ENCODE measurements at places on chromosomes 13 and 19.

DNA sequence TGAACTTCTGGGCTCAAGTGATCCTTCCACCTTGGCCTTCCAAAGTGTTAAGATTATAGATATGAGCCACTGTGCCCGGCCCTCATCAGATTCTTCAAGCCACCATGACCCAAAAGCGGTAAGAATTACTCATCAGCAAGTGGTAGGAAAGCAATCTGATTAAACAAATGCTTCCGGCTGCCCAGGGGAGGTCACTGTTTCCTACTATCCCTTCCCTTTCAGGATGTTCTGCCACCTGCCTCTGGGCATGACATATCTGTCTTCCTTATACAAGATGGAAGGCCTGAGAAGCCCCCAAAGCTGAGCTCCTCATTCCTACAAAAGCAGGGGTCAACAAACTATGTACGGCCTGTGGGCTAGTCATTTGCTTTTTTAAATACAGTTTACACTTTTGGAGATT, 7.0 kb downstream of the ABHD8 start:
- no peak for DNase-seq

GRCh38 chr19:3695986-3696659, 4.1 kb downstream of the PIP5K1C start:
- DNase-seq: no peak

GRCh38 chr13:64938660-64939059, 2291.5 kb downstream of the PCDH9 start:
- DNase-seq: no peak

- no peak for DNase-seq
Observed at GRCh38 chr19:40740747-40741146, 9.5 kb downstream of the ACTMAP start.

DNA sequence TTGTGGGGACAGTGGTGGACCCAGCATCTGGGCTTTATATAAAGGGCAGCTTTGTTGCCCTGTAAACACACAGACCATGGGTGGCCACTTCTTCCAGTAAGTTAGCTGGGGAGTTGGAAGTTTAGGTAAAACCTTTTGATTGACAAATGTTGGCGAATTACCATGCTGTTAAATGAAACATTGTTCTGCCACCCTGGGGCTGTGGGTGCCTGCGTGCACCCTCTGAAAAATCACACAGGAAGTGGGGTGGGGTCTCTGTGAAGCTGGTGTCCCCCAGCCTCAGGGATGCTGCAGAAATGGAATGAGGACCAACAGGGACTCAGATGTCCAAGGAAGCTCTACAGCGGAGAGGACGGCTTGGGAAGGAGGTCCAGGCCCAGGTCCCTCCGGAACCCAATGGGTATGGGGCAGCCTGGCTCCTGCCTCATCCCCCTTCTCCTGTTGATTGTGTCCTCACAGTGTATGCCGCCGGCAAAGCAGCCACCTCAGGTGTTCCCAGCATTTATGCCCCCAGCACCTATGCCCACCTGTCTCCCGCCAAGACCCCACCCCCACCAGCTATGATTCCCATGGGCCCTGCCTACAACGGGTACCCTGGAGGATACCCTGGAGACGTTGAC, 2.8 kb upstream of the USF2 start:
- no peak for DNase-seq

DNA sequence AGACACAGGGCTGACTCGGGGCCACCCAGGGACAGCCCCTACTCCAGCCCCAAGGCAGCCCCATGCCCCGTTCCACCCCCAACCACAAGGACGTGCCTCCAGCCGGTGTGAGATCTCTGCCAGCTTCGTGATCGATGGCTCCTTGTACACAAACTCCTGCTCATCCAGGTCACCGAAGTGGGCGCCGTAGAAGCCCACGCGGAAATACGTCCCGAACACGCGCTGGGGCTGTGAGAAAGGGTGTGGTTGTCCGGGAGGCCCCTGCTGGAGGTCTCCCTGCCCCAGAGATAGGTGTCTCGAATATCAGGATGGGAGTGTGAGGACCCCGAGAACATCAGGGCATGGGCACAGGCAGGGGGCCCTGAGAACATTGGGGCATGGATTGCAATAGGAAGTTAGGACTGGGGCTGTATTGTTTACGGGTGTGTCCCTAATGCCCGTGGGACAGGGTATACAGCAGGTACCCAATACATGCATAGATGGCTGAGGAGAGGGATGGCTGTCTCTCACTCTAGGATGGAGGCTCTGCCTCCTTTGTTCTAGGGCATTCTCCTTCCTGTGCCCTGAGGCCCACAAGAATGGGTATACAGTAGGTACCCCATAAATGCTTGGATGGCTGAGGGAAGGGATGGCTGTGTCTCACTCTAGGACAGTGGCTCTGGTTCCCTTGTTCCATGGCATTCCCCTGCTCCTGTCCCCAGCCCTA, 5.3 kb upstream of the KANK2 start:
- no peak for DNase-seq

GRCh38 chr13:29509999-29510589, 85.4 kb downstream of the SLC7A1 start:
- DNase-seq: no peak

- DNase-seq: no peak
Observed at GRCh38 chr13:59766236-59766635, 397.5 kb downstream of the DIAPH3 start.

GRCh38 chr13:45492538-45492937, 27.8 kb downstream of the COG3 start:
- DNase-seq: no peak

GRCh38 chr19:12425236-12425887, 15.5 kb downstream of the ZNF443 start:
- DNase-seq: no peak

DNA sequence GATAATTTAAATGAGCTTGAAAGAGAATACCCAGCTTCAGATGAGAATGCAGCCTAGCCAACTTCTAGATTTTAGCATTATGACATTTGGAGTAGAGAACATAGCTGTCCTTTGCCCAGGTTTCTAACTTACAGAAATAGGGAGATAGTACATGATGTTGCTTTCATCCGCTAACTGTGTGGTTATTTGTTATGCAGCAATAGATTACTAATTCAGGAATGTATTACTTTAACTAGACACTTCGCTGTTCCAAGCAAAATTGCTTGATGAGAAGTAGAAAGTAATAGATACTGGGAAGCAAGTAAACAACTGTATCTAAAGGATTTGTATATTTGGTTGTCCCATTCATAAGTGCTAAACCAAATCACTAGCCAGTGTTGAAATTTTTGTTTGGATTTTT, 790.9 kb upstream of the PRR20A start:
- DNase-seq: no peak

GRCh38 chr13:26760832-26761582, 421 bp upstream of the GPR12 start:
- DNase-seq: no peak

DNA sequence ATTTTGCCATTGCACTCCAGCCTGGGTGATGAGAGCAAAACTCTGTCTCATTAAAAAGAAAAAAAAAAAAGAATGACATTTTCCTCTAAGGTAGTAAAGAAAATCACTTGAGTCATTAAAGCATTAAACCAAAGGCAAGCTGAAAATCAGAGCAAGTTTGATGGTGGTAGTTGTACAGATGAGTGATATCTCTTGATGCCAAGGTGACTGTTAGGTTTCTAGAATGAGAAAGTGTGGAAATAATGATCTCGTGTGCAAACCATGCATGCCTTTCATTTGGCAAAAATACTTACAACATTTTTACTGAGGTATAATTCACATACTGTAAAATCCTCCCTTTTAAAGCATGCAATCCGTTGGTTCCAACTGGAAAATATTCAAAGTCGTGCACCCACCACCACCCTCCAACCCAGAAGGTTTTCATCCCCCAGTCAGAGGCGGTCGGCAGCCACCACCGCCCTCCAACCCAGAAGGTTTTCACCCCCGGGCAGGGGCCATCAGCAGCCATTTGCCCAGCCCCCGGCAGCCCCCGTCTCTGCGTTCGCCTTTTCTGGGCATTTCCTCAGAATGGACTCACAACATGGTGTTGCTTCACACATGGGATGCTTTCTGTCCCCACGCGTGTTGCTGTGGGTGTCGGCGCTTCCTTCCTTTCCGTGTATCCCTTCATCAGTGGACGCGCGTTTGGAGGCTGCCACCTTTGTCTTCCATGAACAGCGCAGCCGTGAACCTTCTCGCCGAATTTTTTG, 90.2 kb downstream of the ATP11A start:
- no peak for DNase-seq

DNA sequence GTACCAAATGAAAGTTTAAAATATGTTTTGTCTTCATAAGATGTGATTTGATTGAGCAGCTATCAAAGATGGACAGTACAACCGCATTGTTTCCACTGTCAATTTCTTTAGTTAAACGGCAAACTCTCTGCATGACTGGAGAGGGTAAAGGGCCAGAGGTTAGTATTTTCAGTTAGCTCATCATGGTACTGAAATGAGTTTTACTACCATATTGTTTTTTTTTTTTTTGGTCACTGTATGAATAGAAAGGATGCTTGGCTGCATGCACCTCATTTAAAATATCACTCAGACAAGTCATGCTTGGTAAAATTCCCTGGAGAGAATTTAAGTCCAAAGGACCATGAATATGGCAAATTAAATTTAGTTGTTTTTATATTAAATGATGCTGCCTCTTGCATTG, 942.1 kb upstream of the SPRY2 start:
- no peak for DNase-seq

DNA sequence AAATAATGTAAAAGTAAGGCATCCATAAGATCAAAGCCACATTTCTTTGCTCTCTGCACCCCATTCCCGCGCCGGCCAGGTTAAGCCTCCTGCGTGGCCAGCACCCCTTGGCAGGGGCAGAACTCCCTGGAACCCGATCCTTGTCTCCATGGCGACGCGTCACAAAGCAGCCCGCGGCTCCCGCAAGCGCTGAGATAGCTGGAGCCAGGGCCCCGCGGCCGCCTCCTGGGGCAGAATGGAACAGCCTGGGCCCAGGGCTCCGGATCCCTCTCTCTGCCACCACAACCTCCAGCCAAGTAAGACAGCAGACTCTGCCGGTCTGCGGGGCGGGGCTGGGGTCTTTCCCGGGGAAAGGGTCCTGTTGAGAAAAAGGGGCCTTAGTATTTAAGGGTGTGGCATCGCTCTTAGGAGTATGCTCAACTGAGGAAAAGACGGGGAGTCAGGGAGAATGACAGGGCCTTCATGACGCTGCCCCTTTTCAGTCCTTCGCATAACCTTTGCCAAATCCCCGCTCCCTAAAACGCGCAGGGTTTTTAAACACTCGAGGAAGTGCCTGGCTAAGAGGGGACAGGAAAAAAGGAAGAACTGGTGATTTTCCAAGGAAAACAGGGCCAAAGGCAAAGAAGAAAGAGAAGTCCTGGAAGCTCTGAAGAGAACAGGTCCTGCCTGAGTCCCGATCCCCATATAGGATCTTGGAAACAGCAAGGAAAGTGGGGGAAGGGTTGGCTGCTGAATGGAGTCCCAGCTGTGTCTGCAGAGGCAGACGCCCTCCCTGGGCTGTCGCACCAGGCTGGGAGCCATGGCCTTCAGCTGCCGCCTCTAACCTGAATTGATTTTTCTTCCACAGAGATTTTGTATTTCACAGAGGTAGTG, at the start of gene TEX26:
TSS of gene TEX26 (plus strand) at position 176 of the 873 bp plus-strand sequence. CDS start at position 236, 60 bp downstream.
- no peak for DNase-seq

DNA sequence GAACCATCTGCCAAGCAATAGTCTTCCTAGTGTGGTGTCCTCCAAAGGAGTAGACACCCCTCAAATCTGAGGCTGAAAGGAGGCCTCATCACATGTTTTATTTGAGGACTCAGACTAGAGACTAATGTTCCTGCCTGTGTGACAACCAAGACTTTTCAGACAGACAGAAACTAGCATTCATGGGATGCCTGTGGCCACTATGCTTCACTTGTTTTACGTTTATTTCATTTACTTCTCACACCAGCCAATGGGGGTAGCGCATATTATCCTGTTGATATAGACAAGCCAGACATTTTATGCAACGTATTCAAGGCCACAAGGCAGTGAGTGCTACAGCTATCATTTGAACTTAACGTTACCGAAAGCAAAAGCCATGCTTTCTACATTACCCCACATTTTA, 391.7 kb upstream of the HTR2A start:
- no peak for DNase-seq

DNA sequence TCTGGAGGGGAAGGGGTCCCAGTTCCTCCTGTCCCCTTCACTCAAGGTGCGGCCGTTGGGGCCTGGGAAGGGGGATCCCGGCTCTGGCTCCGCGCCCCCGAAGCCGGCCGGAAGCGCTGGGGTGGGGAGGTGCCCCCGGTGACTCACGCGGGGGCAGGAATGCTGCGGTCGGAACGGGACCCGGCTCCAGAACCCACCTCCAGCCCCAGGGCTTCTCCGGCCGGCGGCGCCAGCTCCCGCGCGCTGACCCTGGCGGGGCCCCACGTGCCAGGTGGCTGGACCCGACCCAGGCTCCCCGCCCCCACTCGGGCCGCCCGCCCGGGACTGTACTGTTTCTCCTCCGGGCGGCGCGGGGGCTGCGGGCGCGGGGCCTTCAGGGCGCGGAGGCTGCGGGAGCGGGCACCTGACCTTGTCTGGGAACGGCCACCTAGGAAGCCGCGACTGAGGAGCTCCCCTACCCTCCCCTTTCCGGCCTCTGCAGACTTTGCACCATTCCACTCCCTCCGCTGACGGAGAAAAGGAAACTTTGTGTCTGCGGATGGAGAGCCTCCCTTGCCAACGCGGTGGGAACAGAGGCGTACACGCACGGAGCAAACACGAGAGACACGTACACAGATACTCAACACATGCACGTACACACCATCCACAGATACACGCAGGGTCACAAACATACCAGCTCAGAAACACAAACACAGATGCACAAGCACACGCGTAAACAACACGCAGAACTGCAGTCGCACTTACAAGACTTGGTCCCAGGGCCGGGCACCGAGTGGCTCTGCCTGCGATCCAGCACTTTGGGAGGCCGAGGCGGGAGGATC, 7.2 kb downstream of the AXL start:
- DNase-seq: no peak

- no peak for DNase-seq
Observed at GRCh38 chr13:40664350-40665125, 1.9 kb downstream of the FOXO1 start.

- DNase-seq: no peak
Observed at GRCh38 chr13:51271528-51272085, 49.4 kb downstream of the FAM124A start.

DNA sequence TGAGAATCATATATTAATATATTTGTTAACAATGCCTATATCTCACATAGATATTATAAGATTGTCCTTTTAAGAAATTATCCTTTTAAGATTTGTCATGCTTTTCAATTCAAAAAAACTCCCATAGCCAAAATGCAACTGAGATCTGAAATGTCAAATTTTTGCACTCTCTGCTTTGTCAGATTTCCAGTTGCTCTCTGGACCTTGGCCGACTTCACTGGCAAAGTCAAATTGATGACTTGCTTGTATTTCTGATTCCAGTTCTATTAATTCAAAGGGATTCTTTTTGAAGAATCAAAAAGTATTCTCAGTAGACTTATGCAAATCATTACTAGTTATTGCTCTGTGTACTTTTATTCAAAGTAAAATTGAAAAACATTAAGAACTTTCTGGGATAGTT, 101.2 kb upstream of the SCEL start:
- no peak for DNase-seq

- DNase-seq: no peak
Observed at GRCh38 chr19:778910-779653, 18.2 kb upstream of the PTBP1 start.

DNA sequence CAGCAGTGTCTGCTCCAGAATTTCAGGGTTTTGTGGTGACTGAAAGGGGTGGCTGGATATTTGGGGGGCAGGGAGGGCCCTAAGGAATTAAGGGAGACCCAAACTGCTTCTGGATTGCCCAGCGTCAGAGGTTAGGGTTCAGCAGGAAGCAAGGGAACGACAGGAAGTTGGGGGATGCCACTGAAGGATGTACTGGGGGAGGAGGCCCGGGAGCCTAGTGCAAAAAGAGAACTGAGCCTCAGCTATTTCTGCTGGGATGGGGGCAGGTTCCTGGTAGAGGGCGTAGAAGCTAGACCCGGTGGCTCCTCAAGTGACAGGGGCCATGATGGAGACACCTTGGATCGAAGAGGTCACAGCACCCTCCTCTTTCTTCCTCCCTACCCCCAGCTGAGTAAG, 1.1 kb downstream of the CYP2S1 start:
- no peak for DNase-seq

Measured in NCI-H187 (cell line).